Kidney tubule cell (primary cell): ENCODE measurements at places on chromosomes 4 and X.

GRCh38 chrX:131816551-131817136 is 206.5 kb upstream of the STK26 start:
- DNase-seq: peak; percentile 84

GRCh38 chr4:148007314-148007760 is 275.4 kb downstream of the ARHGAP10 start:
- peak; percentile 99 for DNase-seq

- peak; percentile 81 for DNase-seq
These were observed 24.4 kb upstream of the DYNLT3 start for GRCh38 chrX:37871626-37872302.

- peak; percentile 73 for DNase-seq
These were observed 132.3 kb downstream of the CBR4 start for GRCh38 chr4:168877511-168878491.

- no peak for DNase-seq
These were observed 29.2 kb downstream of the GRID2 start for GRCh38 chr4:92333016-92333415.

- peak; percentile 93 for DNase-seq
These were observed at the start of gene CXCL8 for GRCh38 chr4:73740353-73740778. Gene CXCL8, plus strand, starts transcription at chr4:73740569. Its CDS starts 90 bp downstream, at chr4:73740659.

DNA sequence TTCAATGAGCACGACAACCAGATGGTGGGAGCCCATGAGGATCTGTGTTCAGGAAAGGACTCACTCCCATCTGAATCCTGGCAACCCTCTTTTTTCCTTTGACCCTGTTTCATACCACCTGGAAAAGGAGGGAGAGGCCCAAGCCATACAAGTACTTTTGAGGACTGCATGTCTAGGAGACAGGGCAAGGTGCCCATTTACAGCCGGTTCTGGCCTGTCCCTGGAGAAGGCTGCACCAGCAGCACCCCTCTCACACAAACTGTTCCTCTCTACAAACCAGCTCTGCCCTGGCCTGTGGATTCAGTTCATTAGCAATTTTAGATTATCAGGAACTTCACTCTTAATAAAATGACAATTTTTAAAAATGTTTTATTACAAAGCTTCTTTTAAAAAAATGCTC is 57.5 kb downstream of the HADH start:
- DNase-seq: no peak

- no peak for DNase-seq
These were observed 49.4 kb upstream of the CHRNA9 start for GRCh38 chr4:40285692-40286091.

- no peak for DNase-seq
These were observed 41.3 kb upstream of the ASMTL start for GRCh38 chrX:1493877-1494510.

DNA sequence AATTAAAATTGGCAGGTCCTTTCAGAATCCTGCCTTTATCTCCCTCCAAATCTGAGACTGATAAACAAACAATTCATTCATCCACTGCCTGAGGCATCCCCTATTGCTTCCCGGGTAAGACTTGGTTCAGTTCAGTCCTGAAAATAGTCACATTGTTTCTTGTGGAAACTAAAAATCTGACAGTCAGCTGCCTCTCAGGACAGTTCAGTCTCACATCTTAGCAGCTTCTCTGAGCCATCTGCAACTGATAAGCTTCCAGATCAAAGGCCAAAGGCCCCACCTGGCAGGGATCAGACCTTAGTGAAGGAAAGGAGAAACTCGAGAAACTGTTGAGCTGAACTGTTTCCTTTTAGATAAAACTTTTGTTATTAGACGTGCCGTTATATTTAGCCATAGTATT is 264.5 kb downstream of the IL15 start:
- DNase-seq: no peak

GRCh38 chr4:22483551-22483981 is 32.3 kb downstream of the ADGRA3 start:
- DNase-seq: peak; percentile 77

DNA sequence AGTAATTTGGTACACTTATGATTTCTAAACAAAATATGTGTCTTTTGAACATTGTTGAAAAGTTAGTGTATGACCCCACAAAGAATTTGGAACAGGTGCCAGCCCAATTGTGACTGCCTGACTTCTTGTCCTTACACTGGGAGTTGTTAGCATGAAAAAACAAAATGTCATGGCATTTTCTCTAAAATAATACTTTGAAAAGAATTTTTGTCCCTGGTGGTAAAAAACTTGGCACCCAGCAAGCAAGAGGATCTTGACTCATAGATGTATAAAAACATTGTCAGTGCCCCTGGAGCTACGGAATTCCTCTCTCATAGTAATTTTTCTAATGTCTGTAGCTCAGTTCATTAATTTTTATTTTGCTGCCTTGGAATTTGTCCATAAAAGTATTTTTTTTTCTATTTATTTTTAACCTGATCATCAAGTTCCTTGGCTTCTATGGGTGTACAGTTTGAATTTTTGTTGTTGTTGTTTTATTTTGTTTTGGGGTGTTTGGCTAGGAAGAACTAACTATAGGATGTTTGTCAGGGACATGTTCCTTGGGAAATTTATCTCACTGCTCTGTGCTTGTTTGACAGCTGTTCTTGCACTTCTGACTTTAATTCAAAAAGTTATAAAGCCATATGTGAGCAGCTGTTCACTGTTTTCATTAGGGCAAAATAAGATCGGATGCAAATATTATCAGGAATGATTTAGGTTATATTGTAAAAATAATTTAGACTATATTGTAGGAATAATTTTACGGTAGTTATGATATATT is 95.4 kb upstream of the NUDT6 start:
- DNase-seq: peak; percentile 23

GRCh38 chrX:16476009-16476408 is 173.9 kb upstream of the S100G start:
- no peak for DNase-seq

- DNase-seq: peak; percentile 61
These were observed 128.6 kb upstream of the NPY2R start for GRCh38 chr4:155079871-155080270.

DNA sequence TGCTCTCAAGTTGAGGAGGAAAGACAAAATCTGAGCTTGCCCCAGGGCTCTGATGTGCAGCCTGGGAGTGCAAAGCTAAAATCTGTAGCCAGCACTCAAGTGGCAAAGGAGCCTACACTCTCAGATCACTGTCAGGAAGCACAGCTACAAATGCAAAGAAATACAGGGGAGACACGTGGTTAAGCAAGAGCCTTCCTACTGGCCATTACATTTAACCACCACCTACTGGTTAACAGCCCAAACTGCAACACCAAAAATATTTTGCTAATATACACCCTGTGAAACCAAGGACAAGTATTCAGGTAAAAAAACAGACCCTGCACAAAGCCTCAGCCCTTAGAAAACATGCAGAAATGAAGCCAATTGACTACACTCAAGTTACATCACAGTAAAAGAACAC is 170.4 kb upstream of the FGF16 start:
- no peak for DNase-seq

DNA sequence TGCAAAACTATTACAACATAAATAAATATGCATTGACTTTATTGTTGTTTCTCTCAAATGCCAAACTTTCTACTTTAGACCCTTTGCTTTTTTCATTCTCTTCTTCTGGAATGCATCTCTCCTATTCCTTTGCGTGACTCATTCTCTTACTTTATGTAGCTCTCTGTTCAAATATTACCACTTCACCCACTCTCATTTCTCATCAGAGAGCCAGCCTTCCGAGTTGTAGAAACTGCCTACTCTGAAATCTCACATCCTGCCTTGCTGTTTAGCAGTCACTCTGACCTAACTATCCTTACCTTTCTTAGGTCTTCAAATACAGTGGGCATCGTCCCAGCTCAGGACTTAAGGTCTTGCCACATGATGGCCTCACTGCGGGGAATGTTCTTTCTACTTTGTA is 143.5 kb downstream of the GALNTL6 start:
- no peak for DNase-seq
